Tibial nerve (tissue), 4 donors: ENCODE measurements at places on chromosomes 12 and 14. TPM values are rescaled to one million over a fixed set of nuclear protein-coding genes. Genes with fewer than 3 reads are reported as not detected.

- peaks cover 11% of the 10 kb centered on the region for H3K36me3 ChIP-seq
- H3K4me1 ChIP-seq: no peaks in the 10 kb centered on the region
- no peak overlapping the region for H3K27ac ChIP-seq
Measured at GRCh38 chr14:54747616-54748015, 155.0 kb downstream of the GCH1 start.

DNA sequence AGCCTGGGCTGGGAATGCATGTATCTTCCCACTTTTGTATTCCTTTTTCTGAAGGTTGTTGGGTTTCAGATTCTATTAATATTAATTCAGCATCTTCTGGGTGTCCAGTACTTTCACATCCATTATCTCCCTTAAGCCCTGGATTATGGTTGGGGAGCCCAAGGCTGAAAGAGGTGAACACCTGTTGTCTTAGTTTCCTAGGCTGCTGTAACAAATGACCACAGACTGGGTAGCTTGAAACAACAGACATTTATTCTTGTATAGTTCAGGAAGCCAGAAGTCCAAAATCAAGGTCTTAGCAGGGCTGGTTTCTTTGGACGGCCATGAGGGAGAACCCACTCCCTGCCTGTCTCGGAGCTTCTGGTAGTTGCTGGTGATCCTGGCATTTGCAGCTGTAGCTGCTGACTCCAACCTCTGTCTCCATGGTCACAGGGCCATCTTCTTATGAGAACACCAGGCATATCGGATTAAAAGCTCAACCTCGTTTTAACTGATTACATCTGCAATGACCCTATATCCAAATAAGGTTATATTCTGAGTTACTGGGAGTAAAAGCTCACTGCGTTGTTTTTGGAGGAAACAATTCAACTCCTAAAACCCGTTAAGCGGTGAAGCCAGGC lies 68.2 kb upstream of the CLMN start:
- H3K4me3 ChIP-seq: no peak overlapping the region
- no peak overlapping the region for H3K27ac ChIP-seq
- no peak for DNase-seq
- H3K4me1 ChIP-seq: no peaks in the 10 kb centered on the region

GRCh38 chr12:94204499-94205247 lies 56.3 kb downstream of the PLXNC1 start:
- DNase-seq: no peak
- no peaks in the 10 kb centered on the region for H3K36me3 ChIP-seq
- peaks cover 25% of the 10 kb centered on the region for H3K4me1 ChIP-seq
- H3K27ac ChIP-seq: no peak overlapping the region

- no peaks in the 10 kb centered on the region for H3K27me3 ChIP-seq
- H3K4me1 ChIP-seq: no peaks in the 10 kb centered on the region
- no peaks in the 10 kb centered on the region for H3K36me3 ChIP-seq
- no peak overlapping the region for H3K4me3 ChIP-seq
- no peak overlapping the region for H3K27ac ChIP-seq
Measured at GRCh38 chr14:85675957-85676356, 146.0 kb downstream of the FLRT2 start.

- no peak overlapping the region for H3K4me3 ChIP-seq
- DNase-seq: no peak
- H3K27ac ChIP-seq: no peak overlapping the region
- no peaks in the 10 kb centered on the region for H3K27me3 ChIP-seq
- no peaks in the 10 kb centered on the region for H3K4me1 ChIP-seq
- H3K36me3 ChIP-seq: no peaks in the 10 kb centered on the region
Measured at GRCh38 chr12:67091678-67092077, 177.5 kb upstream of the CAND1 start.

DNA sequence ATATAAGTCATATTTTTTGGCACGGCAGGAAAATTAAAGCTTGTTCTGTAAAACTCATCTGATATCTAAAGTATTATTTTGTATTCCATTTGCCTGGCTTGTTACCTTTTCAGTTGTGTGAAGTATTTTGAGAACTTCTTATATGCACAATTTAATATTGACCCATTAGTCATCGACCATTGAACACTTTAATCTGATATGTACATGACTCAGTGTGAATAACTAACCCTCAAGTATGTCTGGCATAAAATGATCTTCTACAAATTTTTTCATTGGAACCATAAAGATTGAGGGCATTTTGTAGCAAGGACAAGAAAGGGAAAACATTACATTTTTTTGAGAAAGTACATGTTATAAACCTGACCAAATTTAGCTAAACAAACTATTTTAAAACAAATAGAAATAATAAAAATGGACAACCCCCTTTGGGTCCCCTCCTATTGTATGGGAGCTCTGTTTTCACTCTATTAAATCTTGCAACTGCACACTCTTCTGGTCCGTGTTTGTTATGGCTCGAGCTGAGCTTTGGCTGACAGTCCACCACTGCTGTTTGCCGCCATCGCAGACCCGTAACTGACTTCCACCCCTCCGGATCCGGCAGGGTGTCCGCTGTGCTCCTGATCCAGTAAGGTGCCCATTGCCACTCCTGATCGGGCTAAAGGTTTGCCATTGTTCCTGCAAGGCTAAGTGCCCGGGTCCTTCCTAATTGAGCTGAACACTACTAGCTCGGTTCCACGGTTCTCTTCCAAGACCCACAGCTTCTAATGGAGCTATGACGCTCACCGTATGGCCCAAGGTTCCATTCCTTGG lies 118.8 kb downstream of the SLC6A15 start:
- no peaks in the 10 kb centered on the region for H3K4me1 ChIP-seq
- H3K27ac ChIP-seq: no peak overlapping the region
- no peak for DNase-seq
- H3K4me3 ChIP-seq: no peak overlapping the region

Gene TUBA1A
- 283 TPM for total RNA-seq

Gene ZBTB42
- 7.2 TPM for total RNA-seq

Gene MIPOL1
- 21.0 TPM for total RNA-seq

Gene PMCH
- not detected for total RNA-seq

Gene BLOC1S1
- total RNA-seq: 322 TPM
